ENCODE measurements at places on chromosomes 6 and 20. TPM values are rescaled to one million over a fixed set of nuclear protein-coding genes. Genes with fewer than 3 reads are reported as not detected.

Gene EPHA7
- total RNA-seq: not detected

Gene OOEP
- 0.43 TPM for total RNA-seq

Gene MATN4
- total RNA-seq: not detected

Gene NMBR
- not detected for total RNA-seq

Gene MEP1A
- total RNA-seq: not detected

Gene CST4
- total RNA-seq: not detected

Gene TOX2
- not detected for total RNA-seq

Gene RNF8
- 22.3 TPM for total RNA-seq

Gene TAB2
- total RNA-seq: 35.1 TPM

Gene SIRPB1
- not detected for total RNA-seq

Gene TMEM170B
- total RNA-seq: 2.5 TPM
